ENCODE measurements at places on chromosomes 2 and 18.

GRCh38 chr2:12549641-12550040, 167.1 kb upstream of the TRIB2 start:
- no peak for DNase-seq

- no peak for DNase-seq
Observed at GRCh38 chr2:216283038-216283900, 89.0 kb downstream of the MARCHF4 start.

- no peak for DNase-seq
Observed at GRCh38 chr18:60191926-60192325, 180.6 kb downstream of the MC4R start.

GRCh38 chr2:138893746-138894145, 113.6 kb upstream of the NXPH2 start:
- no peak for DNase-seq

DNA sequence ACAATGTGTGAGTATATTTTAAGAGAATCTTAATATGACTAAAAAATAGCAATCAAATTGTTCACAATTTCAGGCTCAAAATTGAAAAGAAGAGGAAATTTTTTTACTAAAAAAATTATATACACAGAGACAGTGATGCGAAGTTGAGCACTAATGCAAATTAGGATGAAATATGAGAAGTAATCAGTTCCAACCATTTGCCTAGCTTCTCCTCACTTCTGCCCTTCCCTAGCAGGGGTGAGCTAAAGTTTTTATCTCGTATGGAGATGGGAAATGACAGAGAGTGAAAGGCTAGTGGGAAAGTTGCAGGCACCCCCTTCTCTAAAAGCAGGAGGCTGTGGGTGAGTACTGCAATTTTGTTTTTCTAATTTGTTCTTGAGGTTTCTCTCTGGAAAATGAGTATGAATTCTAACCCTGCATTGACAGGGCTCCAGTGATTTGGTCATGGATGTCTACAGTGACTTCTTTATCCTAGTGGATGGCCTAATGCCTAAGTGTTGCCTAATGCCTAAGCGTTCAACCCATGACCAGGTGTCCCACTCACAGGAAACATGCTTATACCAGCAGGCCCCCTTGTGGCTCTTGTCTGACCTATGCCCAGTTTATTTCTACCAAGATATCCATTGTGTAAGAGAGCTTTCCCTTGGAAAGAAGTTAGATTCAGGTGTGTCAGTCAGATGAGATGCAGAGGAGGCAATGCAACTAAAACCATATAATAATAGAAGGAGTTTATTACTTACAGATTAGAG, 78.0 kb upstream of the HNMT start:
- no peak for DNase-seq

DNA sequence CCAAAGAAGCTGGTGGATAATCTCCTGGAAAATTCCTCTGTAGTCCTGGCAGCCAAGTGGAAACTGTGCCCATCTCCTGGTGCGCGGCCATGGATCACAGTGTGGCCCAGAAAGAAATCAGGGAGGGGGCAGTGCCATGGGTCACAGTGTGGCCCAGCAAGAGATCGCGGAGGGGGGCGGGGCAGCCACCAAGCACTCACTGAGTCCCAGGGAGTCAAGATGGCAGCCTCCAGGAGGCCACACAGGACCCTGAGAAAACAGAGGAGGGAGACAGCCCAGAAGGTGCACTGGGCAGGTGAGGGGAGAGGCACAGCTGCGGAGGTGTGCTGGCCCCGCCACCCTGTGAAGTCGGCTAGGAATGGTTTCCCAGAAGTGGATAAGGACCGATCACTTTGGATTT, 8.1 kb upstream of the ATP6V1B1 start:
- no peak for DNase-seq

DNA sequence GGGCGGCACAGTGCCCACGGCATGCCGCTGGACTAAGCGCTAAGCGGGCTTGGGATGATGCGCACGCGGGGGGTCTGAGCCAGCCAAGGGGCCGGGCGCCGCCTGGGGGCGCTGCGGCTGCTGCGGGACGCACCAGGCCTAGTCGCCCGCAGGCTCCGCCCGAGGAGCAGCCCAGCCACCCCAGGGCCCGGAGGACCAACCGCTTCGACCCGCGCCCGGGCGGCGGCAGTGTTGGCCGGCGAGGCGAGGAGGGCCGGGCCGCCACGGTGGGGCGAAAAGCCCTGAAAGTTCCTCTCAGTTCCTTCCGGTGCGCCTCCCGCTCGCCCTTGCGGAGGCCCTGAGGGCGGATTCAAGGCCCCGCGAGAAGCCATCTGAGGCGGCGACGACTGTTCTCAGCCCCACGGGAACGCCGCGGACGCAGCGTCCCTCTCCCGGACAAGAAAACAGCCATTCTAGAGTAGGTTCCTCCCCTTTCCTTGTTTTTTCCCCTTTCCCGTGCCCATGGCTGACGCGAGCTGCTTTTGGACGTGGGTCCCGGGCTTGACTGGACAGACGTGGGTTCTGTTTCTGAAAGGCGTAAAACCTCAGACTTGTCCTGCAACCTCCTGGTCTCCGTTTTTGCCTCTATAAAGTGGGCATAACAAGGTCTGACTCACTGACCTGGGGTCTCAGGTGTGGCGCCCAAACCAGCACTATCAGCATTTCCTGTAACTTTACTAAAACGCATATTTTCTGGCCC, at the start of gene ANKAR:
ANKAR (plus strand) TSS at position 297 of the 739 bp plus-strand sequence. CDS start 1,821 bp downstream, outside the sequence.
- peak; percentile 57 for DNase-seq

- DNase-seq, result no peak
Observed at GRCh38 chr18:77870199-77870598, 620.6 kb downstream of the GALR1 start.

DNA sequence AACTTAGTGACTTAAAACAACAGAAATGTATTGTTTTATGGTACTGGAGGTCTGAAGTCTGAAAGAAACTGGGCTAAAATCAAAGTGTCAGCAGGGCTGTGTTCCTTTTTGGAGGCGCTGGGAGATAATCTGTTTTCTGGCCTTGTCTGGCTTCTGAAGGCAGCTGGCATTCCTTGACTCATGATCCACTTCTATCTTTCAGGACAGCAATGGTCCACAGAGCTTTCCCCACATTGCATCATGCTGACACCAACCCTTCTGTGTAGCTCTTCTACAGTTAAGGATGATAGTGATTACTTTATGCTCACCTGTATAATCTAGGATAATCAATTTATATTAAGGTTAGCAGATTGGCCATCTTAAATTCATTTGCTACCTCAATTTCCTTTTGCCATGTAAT, 392.1 kb downstream of the TDRD15 start:
- DNase-seq, result no peak
